Kidney capillary endothelial cell (primary cell): ENCODE measurements at places on chromosomes 13 and 19.

DNA sequence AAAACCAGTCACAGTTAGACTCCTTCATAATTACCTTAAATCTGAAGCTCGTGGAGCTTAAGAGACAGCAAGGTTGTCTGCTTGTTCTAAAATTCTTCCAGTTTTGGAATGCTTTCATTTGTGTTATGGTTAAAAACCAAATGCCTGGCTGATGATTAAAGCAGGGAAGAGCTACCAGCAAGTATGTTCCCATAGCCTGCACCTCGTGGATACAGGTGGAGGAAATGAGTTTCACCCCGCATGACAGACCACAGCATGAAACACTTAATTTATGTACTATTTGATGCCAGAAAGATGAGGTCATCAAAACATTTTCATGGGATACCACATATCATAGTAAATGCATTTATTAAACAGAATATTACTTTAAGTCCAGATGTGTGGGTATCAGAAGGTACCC, 416 bp upstream of the DOCK9 start:
- peak; percentile 85 for DNase-seq

DNA sequence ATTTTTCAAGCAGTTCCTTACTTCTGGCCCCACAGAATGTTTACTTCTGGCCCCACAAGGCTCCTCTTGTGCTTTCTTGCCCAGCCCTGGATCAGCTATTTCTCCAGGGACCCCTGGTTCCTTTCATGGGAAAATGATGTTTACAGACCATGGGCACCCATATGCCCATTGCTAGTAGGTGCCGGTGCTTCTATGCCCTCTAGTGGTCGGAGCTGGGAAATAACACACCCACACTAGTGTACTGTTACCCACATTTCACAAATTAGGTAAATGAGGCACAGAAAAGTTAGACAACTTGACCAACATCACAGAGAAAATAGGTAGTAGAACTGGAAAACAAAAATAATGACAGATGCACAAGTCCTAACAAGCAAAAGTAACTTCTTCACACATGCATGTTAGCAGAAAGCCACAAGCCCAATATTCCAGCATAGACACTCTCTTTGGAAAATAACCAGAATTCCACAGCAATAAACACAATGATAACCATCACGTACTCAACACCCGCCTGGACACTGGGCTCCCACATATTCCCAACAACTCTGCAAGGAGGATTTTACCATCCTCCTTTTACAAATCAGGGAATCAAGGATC, 1.3 kb upstream of the CEACAM6 start:
- peak; percentile 26 for DNase-seq

DNA sequence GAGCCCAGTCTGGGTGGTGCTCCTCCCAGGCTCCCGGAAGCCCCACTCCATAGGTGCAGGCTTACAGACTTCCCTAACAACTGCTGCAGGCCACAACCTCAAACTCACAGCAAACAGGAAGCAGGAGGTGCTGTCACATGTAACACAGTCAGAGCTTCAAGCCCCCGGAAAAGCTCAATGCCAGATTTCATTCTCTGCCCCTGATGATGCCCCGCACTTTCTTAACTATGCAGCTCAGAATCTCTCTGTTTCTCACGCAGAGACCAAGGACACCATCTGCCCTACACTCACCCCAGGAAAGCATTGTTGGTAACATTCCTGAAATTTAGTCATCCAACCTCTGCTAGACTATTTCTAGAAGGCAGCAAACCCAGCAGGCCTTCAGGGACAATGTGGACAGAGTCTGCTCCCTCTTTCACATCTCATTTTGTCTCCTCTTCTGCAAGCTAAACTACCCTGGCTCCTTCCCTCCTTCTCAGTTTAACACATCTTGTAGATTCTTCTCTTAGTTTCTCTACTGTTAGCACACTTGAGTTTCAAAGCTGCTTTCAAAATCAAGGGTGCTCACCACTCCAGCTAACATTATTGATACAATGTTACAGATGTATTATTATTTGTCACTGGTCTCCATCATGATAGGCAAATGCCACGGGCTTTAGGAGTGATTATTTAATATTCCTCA, 162.5 kb downstream of the KCTD12 start:
- DNase-seq, result peak; percentile 97

DNA sequence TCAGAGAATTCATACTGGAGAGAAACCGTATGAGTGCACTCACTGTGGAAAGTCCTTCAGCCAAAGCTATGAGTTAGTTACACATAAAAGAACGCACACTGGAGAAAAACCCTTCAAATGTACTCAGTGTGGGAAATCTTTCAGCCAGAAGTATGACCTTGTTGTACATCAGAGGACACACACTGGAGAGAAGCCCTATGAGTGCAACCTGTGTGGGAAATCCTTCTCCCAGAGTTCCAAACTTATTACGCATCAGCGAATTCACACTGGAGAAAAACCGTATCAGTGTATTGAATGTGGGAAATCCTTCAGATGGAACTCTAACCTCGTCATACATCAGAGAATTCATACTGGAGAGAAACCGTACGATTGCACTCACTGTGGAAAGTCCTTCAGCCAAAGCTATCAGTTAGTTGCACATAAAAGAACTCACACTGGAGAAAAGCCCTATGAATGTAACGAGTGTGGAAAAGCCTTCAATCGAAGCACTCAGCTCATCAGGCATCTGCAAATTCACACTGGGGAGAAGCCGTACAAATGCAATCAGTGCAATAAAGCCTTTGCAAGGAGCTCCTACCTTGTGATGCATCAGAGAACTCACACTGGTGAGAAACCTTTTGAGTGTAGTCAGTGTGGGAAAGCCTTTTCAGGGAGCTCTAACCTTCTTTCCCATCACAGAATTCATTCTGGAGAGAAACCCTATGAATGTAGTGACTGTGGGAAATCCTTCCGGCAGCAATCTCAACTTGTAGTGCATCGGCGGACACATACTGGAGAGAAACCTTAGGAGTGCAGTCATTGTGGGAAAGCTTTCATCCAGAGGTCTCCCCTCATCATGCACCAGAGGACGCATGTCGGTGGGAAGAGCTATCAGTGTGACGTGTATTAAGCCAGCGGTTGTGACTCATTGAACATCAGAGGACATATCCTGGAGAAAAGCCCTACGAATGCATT, 16.5 kb upstream of the ZNF8 start:
- DNase-seq, result no peak

DNA sequence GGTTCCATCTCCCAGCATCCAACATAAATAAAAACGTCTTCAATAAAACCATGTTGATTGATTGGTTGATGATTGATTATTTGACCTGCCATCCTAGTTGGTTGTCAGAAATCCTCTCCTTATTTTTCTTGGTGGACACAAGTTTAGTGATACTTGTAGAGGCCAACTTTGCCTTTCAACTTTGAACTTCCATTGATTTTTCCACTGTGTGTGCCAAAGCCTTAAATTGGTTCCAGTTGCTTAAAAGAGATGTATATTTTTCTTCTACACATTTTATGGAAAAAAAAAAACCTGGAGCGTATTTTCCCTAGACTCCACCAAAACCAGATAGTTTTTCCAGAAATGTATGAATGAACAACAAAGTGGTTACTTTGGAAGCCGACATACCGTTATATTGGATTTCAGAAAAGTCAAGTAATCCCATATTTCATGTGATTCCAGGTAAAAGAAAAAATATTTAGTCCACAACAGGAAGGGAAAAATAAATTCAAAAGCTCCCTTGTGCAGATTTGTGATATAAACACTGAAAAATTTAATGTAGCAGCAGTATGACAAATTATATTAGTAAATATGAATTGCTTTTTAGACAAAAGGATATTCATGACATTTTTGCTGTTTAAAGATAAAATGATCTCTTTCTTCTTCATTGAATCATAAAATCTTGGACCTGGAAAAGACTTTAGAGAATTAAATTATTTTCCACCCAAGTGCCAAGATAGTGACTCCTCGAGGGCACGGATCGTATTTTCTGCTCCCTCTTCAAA, 85.2 kb downstream of the MBNL2 start:
- no peak for DNase-seq

- DNase-seq, result no peak
These were observed 631 bp downstream of the TRMT1 start for GRCh38 chr19:13115936-13116281.

DNA sequence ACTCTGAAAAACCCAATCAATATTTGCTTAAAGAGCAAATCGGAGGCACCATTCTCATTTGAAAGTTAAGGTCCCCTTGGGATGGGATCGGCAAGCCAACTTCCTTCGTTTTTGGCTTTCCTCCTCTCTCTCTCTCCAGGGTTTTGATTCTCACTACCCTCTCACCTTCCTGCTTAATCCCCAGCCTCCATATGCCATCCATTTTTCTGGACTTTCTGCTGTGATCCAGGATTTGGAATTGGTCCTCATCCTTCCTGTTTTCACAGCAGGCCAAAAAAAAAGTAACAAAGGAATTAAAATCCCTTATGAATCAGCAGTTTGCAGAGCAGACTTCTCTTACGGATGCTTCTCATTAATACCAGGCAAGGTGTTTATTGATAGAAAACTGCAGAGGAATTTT, 283.1 kb upstream of the TMTC4 start:
- DNase-seq, result no peak

- DNase-seq, result no peak
These were observed 1.5 kb upstream of the TMEM145 start for GRCh38 chr19:42311657-42312056.

DNA sequence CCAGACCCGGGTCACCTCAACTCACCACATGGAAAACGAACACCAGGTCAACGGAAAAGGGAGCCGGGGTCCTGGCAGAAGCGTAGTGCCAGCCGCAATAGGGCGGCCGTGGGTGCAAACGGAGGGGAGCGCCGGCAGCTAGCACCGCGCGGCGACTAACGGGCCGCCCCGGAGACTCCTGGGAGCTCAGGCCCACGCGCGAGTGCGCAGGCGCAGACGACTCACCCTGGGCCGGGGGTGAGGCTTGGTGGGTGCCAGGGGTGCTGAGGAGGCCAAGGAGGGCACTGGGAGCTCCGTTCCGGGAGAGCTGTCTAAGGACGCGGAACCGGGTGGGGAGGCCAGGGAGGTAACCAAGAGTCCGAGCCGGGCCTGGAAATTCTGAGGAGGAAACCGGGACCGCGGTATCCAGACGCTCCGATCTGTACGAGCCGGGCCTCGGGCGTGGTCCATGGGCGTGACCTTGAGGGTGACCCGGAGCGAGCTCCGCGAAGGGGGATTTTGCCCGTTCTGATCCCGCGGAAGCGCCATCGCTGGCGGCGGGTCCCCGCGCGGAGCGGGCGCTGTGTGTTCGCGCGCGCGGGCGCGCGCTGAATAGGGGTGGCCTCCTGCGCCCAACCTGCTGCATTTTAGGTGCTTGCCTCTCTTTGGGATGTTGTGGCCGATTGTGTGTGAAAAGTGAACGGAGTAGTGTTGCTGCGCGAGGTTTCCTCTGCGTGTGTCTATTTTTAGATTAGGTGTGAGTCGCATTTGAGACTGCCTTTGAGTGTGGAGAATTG, at the start of gene ZNF382:
Gene ZNF382 (plus strand): TSS at position 213 of the 776 bp plus-strand sequence. CDS start 4,602 bp downstream, outside the sequence.
- DNase-seq, result peak; percentile 15

- DNase-seq, result no peak
These were observed 9.1 kb downstream of the SLC44A2 start for GRCh38 chr19:10634430-10634829.

DNA sequence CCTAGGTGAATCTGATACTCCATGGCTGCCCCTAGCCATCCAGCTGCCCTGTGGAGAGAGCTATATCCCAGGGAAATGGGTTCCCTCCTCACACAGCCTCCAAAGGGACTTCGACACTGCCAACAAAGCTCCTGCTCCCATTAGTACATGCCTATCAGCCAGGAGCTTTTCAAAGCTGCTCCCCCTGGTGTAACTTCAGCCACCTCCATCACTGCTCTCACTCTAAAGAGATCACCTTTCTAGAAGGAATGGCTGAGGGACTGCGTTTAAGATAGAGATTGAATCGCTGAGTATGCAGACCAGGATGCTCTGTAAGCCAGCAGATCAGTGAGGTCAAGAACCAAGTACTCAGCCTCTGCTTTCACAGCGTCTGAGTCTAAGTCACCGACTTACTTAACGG, 213.7 kb downstream of the NALCN start:
- no peak for DNase-seq

DNA sequence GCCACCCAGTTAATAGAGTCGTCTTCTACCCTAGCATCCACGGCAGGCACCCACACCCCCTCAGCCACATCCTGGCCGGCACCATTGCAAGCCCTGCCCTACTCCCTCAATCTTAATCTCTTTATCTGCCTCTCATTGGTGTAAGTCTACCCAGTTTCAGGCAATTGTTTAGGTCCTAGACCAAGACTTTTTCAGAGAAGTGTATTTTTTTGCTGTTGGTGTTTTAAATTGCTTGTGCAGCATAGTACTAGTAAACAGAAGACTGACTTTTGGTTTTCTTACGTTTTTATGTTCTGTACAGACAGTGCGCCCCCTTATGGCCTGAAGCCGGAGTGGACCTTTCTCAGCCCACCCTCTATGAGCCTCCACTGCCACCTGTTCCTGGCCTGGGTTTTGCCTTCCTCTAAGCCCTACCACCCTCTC, 2.3 kb upstream of the LCP1 start:
- no peak for DNase-seq

GRCh38 chr19:54335979-54336892, 2.7 kb downstream of the LILRA4 start:
- no peak for DNase-seq

DNA sequence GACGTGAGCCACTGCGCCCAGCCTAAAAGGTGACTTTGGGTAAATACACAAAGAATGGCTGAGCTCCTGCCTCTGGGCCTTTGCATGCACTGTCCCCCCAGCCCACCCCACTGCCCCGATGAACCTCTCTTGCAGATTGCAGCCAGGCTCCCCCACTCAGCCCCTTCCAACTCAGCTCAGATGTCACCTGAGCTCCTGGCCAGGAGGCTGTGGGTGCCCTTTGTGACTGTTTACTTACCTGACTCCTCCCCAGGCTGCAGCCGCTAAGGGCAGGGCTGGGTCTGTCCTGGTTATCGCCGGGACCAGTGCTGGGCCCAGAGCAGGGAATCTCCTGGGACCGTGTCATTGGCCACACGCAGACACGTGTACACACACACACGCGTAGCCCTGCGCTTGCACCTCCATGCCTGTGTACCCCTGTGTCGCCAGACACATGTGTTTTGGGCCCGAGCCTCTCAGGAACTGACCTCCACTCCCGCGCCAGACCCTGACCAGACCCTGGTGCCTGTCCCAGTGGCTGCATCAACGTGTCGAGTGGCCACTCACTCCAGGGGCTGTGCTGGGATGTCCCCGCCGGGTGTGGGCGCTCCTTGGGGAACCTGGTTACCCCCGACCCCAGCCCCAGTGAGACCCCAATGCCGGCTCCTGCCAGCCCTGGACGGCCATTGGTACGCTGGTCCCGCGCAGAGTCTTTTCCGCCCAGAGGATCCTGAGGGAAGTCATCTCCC, 18.7 kb downstream of the EFNA2 start:
- DNase-seq, result no peak

DNA sequence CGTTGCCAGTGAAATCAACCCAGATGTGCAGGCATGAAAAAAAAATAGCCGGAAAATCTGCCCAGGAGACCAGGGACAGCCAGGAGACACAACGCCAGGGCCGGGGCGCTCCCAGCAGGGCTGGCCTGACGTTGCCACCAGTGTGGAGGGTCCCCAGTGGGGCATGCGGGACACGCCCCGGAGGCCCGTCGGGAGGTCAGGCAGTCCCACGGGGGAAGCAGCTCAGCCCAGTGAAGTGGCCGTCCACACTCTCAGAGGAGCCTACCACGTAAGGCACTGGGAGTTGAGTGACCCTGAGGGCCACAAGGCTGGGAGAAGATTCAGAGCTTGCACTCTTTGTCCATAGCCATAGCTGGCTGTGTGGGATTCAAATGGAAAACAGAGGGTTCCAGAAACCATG, 53.2 kb upstream of the GAS6 start:
- no peak for DNase-seq

GRCh38 chr19:58400316-58400915, 5.0 kb downstream of the RNF225 start:
- DNase-seq, result no peak

GRCh38 chr19:8456064-8456463, 11.3 kb downstream of the HNRNPM start:
- DNase-seq, result no peak
